Stimulated activated CD4-positive, alpha-beta T cell treated with anti-CD3 and anti-CD28 coated beads, TNF-alpha, amount 100 ng/mL, for 1 hour (primary cell): ENCODE measurements at places on chromosomes 6 and 20.

DNA sequence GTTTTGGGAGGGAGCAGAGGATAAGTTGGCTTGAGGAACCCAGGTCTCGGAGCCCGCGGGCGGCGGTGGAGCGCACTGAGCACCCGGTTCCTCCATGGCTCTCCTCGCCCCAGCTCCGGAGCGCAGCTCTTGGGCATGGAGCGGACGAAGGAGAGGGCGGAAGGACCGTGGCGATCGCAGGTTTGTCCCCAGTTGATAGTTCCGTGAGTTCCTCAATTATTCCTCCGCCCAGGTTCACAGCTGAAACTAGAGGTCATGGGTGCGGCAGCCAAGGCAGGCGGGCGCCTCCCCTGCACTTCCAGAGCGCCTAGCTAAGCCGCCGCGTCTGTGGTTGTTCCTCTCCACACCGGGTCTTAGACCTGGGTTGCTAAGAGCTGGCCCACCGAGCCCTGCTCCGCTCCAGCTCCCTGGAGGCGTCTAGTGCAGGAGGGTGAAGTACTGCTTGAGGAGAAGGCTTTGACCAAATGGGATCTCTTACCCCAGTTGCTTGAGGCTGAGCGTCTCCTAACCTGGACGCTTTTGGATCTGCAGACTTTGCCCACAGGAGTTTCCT lies at the start of gene HTR1B:
TSS of gene HTR1B (minus strand) at position 184 of the 553 bp plus-strand sequence. CDS start at position 96, 88 bp downstream.
- DNase-seq: no peak

DNA sequence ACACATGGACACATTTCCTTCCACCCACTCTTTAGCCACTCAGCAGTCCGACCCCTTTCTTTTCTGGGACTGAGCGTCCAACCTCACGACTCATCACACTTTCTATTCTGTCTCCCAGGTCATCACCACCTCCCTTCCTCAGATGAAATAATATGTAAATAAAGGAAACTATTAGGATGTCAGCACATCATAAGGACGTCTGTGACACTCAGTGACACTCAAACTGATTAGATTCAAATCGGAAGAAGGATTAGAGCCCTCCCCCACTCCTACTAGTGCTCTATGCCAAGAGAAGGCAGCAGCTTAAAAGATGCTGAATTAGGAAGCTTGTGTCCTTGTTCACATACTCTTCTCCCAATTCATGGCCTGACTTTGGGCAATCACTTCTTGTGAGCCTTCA lies 113.6 kb downstream of the TNFRSF21 start:
- no peak for DNase-seq

DNA sequence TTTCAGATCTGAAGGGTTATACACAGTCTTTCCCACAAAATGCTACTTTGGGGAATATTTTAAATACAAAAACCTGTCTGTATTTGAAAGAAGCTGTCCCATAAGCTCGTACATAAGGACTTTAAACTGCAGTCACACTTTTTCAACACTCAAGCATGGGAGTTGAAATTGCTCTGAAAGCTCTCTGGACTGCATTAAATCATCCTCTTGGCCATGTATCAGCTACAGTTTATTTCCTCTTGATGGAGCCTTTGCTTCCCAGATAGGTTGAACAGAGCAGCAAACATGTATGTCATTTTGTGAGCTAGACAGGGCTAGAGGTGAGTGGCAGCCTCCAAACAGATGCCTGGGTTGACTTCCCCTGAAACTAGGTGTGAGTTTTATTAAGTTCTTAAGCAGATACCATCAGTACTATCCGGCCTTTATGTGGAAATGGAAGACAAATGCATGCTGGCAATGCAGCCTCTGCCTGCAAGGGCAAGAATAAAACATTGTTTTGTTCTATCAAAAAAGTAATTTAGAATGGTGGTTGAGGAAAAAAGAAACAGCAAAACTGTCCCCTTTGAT lies 105.9 kb upstream of the ENPP5 start:
- DNase-seq: no peak

- DNase-seq: no peak
Measured at GRCh38 chr6:12535586-12536314, 180.8 kb upstream of the PHACTR1 start.

- no peak for DNase-seq
Measured at GRCh38 chr20:25230166-25230831, 17.6 kb upstream of the PYGB start.

DNA sequence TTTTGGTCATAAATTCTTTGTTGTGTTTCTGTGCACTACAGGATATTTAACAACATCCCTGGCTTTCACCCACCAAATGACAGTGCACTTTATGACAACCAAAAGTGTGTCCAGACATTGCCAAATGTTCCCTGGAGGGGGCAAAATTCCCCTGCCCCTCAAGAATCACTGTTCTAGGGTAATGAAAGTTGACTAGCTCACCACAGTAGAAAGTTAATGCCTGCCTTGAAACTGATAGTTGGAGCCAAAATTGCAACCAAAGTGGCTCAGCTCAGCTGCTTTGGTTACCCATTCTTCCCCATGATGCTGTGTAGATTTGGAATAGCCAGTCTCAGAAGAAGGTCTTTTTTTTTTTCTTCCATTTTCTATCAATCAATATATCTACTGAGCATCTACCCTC lies 150.6 kb downstream of the RALGAPA2 start:
- no peak for DNase-seq

- DNase-seq: no peak
Measured at GRCh38 chr6:111610548-111611172, 5.0 kb upstream of the TRAF3IP2 start.

GRCh38 chr6:167528239-167528638 lies 203.4 kb downstream of the TTLL2 start:
- DNase-seq: no peak

DNA sequence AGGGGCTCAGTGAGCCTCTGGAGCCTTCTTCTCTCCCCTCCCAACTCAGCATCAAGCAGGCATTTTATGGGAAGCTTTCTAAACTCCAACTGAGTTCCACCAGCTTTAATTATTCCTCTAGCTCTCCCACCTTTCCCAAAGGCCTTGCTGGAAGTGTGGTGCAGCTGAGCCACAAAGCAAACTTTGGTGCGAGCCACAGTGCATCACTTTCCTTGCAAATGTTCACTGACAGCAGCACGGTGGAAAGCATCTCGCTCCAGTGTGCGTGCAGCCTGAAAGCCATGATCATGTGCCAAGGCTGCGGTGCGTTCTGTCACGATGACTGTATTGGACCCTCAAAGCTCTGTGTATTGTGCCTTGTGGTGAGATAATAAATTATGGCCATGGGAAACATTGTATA lies 78.8 kb downstream of the ASXL1 start:
- DNase-seq: no peak
